Breast epithelium (tissue), 4 donors: ENCODE measurements at places on chromosomes 3 and 15. TPM values are rescaled to one million over a fixed set of nuclear protein-coding genes. Genes with fewer than 3 reads are reported as not detected.

DNA sequence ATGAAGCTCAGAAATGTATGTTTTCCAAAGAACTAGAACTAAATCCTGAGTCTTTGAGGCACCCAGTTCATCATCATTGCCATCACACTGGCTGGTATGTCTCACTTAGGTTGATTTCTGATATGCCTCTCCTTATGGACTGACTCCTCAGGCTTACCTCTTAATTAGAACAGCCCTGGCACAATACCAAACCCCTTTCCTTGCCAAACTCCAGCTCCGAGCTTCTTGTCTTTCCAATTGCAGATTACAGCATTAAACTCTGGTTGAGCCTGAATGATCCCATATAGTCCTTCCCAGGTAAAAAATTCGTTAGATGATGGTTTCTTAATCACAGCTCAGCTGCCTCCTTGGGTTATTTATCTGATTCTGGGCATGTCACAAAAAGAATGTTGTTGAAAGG lies 66.3 kb downstream of the RTP4 start:
- no peak for DNase-seq

Gene FBXL2
- total RNA-seq = 7.7 TPM

GRCh38 chr3:115628075-115628412 lies 4.7 kb downstream of the GAP43 start:
- DNase-seq = no peak

DNA sequence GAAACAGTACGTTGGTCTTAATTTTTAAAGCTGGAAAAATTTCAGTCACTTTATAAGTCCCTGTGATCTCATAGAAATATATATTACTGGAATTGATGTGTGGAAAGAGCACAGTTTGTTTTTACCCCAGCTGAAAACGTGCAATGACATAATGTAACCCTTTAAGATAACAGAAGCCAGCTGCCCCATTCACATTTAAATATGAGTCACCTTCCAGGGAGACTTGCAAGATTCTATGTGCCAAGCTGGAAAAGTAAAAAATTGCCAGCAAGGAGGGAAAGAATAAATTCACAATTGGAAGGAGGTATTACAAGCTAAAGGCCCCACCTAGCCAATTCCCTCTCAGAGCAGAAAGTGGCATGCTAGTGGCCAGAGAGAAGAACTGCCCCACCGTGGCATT lies 50.2 kb downstream of the SAMMSON start:
- DNase-seq = no peak

GRCh38 chr15:61037031-61037430 lies 192.1 kb downstream of the RORA start:
- no peak for DNase-seq

Gene ATOSA
- total RNA-seq = 168 TPM

DNA sequence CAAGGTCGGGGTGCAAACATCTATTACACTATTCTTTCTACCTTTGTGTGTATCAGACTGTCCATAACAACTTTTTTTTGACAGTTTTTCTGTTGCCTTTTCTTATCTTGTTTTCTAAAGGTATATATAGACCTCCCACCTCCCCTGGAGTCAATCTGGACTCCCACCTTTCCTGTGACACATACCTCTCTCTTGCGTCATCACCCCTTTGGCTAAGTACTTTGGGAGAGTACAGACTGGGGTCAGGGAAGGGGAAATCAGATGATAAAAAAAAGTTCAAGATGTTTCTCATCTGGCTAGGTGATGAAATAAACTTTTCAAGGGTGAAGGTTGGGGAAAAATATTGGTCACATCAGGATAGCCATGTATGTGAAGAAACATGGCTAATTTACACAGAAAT lies 17.2 kb downstream of the TSPAN3 start:
- no peak for DNase-seq

- DNase-seq = peak; percentile 68
Observed at GRCh38 chr3:61560517-61561373, 626 bp upstream of the PTPRG start.

GRCh38 chr3:54538346-54538745 lies 389.5 kb downstream of the LRTM1 start:
- DNase-seq = no peak

Gene REC114
- not detected for total RNA-seq

GRCh38 chr3:14440531-14441239 lies 38.3 kb downstream of the SLC6A6 start:
- no peak for DNase-seq

DNA sequence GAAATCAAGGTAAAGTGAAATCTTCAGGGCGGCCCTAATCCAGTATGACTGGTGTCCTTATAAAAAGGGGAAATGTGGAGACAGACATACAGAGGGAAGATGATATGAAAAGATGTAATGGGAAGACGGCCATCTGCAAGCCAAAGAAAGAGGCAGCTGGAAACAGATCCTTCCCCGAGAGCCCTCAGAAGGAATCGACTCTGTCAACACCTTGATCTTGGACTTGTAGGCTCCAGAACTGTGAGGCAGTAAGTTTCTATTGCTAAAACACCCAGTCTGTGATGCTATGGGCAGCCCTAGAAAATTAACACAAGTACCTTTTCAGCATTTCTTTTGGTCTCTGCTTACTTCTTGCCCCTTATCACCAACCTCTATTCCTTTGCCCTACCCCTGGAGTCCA lies 174.7 kb upstream of the TPM1 start:
- DNase-seq = no peak

DNA sequence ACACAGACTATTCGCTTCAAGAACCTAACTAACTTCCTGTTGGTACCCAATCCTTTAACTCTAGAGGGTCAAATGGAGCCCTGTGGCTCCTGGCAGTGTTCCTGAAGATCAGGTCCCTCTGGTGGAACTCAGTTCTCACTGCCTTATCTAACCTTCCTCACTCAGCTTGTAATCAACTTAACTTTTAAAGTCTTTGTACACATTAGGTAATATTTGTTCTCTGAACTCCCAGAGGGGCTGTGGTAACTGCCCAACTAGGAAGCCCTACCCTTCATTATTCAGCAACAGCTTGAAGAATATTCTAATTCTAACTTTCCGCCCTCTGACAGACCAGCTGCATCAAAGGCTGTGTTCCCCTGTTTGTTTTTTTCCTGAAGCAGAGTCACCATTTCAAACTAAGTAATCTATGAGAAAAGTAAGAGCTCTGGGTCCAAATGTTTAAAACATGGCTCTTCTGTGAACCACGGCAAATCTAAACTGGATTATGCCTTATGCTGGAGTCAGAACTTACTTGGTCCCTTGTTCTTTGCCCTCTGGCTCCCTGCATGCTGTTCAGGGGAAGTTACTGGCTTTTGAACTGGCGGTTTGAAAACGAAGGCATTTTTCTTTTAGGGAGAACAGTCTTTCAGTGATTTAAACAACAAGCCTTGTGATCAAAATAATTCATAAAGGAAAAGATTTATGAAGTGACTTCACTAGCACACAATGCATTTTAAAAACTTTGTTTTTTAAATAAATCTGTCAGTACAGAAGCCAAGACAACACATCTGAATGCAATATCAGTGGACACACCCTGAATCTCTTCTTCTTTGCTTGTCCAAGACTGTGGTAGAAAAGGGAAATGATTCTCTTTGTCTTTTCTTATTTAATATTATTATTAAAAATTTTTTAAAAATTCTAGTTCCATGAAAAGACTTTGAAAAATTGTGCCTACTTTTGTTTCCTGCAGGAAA lies 365.6 kb downstream of the TIGIT start:
- no peak for DNase-seq

DNA sequence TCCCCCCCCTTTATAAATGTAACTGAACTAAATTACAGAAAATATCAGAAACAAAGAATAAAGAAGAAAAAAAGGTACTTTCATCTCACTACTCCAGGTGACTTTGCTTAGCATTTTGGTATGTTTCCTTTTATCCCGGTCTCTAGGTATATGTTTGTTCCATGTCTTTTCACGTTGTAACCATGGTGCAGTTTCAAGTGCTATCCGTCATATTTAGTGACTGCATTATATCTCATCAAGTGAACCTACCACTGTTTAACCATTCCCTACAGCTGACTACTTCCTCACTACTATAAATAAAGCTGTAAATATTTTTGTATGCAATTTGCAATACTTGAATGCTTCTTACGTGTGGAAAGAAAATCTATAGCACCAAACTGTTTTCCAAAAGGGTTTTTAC lies 2.2 kb downstream of the BTBD1 start:
- no peak for DNase-seq

DNA sequence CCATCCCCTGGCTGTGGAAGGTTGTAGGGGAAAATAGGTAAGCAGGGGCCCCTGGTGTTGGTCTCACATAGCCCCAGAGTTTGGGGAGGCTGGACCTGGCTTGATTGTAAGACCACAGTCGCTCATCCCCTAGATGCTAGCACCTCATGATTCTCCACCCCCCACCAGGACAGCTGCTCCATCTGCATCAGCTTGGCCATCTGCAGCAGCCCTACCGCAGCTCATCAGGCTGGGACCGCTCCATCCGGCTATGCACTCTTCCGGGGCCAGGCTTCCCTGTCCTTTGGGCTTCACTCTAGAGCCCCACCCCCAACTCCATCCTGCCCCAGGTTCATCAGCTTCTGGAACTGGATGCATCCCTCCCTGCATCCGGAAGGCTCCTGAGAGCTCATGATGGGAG lies 12.6 kb downstream of the SCN5A start:
- DNase-seq = no peak

Gene ZNF660
- total RNA-seq = 3.1 TPM

Gene CAMK1
- total RNA-seq = 58.7 TPM

DNA sequence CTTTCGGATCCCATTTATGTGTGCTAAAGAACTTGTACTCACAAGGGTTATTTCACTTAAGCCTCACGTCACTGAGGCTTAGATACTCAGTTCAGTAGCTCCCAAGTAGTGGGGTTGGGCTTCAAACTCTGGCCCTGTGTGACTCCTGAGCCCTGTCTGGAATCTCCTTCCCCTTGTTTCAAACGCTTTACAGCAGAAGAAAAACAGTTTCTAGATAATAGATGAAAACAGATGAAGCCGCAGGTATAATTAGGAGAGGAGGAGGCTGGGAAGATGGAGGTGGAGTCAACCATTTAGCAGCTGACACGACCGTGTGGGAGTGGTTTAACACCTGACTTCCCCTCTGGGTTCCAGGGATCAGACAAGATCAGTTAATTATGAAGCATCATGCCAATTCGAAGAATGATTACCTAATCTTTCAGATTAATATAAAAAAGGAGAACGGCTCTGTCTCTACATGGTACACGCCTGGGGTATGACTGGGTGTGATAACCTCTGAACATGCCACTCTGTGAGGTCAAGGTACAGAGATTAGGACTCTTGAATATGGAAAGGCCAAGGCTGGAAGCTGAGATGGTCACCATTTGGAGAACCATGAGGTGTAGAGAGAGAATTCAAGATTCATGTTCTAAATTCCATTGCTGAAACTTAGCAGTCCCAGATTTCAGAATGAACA lies 31.1 kb downstream of the TPM1 start:
- no peak for DNase-seq

- DNase-seq = no peak
Observed at GRCh38 chr3:69283496-69283895, 102.4 kb downstream of the FRMD4B start.

Gene AP3B2
- total RNA-seq = 5.3 TPM

DNA sequence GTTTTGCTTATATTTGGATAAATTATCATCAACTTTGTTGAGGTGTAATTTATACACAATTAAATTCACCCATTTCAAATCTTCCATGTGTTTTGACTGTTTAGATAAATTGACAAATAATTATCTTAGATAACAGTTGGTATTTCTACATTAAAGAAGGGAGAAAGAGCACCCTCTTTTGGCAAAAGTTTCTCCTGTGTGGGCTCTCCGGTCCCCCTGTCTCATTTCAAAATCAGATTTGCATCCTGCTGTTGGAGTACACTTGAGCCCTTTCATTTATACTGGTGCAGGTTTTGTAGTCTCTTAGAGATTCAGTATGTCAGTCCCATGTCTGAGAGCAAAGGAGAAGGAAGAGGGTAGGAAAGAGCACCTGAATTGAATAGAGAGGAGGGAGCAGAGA lies 49.4 kb downstream of the NKIRAS1 start:
- DNase-seq = no peak
